ENCODE measurements at places on chromosomes 1 and 21.

DNA sequence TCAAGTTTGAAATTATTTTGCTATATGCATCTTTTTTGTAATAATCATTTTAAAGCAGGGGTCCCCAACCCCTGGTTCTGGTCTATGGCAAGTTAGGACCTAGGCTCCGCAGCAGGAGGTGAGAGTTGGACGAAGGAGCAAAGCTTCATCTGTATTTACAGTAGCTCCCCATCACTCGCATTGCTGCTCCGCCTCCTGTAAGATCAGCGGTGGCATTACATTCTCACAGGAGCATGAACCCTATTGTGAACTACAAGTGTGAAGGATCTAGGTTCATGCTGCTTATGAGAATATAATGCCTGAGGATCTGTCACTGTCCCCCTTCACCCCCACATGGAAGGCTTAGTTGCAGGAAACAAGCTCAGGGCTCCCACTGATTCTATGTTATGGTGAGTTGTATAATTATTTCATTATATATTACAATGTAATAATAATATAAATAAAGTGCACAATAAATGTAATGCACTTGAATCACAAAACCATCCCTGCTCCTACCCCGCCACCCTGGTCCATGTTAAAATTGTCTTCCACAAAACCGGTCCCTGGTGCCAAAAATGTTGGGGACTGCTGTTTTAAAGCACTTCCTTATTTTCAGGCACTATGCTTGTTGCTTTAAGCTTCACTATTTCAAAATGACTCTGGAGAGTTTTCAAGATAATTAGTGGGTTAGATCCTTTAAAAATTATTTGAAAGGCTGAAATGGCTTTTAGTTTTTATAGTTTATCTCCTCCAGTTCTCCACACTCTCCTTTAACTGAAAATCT, 74.8 kb downstream of the PLA2G4A start:
- DNase-seq, result no peak

DNA sequence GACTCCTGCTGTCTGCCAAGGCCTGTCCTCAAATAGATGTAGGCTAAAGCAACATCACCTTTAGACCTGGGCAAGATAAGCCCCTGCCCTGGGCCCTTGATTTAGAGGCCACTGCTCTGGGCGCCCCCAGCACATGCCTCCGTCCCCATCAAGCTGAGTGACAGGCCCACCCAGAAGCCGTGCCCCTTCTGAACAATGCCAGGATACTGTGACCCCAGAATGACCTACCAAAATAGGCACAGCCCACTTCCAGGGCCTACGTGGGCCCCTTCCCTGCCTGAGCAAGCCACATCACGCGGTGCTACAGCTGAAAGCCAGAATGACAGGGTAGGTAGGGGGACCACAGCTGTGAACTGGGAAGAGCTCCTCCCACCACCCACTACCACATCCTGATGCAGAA, 24.7 kb upstream of the BECN2 start:
- no peak for DNase-seq

DNA sequence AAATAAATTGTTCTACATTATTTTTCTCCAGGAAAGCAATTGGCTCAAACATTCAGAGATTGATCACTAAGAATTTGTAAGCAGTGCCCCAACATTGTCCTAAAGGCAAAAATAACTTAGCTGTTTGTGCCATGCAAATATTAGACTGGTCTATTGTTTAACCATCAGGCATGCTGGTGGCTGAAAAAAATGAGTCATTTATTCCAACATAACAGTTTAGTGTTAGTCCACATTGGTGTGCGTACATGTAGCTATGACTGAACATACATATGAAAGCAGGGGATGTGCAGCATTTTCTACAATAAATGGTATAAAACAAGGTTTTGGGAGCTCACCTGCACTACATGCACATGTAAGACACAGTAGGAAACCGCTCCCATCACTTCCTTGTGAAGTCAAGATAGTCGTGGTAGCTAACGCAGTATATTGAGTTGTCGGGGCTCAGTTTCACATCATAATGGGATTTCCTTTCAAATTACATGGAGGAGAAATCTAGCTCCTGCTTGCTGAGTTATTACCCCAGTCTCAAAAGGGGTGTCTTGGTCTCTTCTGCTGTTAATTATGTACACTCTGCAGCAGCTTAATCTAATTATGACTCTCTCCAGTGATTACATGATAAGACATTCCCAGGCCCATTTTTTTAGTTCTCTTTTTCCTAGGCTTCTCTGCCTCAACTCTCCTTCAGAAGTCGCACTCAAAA, 199.4 kb downstream of the LYPLAL1 start:
- no peak for DNase-seq

DNA sequence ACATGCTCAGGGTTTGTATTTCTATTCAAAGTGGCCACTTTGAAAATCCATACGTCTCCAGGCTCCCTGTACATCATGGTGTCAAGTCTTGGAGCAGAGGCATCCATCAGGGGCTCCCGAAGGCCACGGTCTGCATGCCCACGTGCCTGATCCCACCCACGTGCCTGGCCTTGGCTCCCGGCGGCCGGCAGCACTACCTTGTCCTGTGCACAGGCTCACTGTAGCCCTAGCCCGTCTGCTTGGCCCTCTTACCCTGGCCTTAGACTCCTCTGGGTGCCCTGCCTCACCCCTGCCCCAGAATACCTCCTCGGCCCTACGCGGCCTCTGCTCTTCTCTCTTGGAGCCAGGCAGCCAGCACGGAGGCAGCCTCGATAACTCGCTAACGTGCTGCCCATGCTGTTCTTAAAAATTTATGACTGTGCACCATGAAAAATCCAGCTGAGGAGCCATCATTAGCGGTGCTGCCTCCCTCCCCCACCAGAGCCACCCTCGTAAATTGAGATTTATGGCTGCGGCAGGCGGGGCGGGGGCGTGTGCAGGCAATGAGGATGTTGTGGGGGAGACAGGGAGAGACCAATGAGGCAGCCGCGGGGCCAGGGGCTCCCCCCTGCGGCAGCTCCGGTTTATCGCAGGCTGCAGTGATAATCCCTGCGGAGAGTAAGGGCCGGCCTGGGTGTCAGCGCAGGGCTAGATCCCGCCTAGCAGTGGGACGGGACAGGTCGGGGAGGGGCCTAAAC, 24.6 kb downstream of the DMAP1 start:
- DNase-seq, result peak; percentile 27

DNA sequence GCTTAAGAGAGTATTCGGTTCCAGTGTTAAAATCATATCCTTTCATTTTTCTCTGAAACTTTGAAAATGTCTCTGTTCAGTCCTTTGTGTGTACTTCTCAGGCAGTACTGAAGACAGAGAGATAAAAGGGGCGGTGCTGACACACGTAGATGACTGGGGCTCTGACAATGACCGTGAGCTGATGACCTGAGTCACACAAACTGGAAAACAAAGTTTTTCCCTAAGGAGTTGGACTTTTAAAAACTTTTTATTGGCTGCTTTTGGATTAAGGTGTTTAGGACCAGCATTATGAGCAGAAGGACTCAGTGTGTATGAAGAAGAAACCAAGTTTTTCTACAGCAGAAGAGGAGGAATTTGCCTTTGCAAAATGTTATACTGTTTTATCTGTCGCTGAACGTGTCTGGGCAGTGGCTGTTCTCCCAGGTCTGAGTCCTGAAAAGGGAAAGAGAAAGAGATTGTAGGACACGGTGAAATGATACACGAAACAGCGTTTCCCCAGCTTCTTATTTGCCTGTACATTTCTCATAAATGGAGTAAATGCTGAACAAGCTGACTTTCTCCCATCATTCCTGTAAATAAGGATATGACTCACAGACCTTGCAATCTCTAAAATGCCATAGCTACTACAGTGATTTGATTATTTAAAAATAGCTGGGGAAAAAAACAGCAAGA, 51.5 kb downstream of the MAP3K7CL start:
- DNase-seq, result no peak

- DNase-seq, result no peak
Measured at GRCh38 chr1:69688193-69688592, 120.5 kb downstream of the LRRC7 start.

- peak; percentile 27 for DNase-seq
Measured at GRCh38 chr1:110872745-110873720, at the start of gene CD53. Gene CD53, plus strand, starts transcription at chr1:110873148. Its CDS starts 18,261 bp downstream, at chr1:110891409.

DNA sequence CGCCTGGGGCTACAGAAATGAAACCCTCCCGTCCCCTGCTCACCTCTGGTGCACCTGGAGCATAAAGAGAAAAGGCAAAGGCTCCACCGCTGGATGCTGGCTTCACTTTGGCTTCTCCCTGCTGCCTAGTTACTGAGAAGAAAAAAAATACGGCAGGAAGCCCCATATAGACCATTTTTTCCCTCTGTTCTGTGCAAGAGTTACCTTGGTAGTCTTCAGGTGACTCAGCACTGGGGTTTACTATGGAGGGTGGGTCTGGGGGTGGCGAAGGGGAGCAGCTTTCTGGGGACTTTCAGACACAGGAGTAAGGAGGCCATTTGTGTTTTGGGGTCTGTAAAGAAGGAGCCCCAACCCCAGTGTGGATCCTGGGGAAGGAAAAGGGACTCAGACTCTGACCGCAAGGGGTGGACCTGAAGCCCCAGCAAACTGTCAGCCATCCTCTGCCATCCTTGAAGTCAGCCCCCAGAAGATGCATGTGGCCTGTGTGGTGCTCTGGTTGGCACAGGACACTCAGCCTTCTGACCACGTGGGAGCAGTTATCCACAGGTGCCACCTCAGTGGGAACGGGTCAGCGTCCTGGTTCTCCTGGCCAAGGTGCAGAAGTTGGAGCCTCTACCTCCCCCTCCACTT, 25.9 kb upstream of the EPS8L3 start:
- no peak for DNase-seq

- no peak for DNase-seq
Measured at GRCh38 chr1:100485855-100486258, 52.1 kb upstream of the GPR88 start.

DNA sequence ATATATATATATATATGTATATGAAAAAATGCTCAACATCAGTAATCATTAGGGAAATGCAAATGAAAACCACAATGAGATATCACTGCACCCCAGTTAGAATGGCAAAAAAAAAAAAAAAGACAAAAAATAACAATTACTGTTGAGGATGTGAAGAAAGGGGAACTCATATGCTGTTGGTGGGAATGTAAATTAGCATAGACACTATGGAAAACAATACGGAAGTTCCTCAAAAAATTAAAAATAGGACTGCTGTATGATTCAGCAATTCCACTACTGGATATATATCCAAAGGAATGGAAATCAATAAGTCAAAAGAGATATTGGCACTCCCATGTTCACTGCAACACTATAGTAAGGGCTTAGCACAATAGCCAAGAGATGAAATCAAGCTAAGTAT, 41.5 kb upstream of the CTBS start:
- no peak for DNase-seq

DNA sequence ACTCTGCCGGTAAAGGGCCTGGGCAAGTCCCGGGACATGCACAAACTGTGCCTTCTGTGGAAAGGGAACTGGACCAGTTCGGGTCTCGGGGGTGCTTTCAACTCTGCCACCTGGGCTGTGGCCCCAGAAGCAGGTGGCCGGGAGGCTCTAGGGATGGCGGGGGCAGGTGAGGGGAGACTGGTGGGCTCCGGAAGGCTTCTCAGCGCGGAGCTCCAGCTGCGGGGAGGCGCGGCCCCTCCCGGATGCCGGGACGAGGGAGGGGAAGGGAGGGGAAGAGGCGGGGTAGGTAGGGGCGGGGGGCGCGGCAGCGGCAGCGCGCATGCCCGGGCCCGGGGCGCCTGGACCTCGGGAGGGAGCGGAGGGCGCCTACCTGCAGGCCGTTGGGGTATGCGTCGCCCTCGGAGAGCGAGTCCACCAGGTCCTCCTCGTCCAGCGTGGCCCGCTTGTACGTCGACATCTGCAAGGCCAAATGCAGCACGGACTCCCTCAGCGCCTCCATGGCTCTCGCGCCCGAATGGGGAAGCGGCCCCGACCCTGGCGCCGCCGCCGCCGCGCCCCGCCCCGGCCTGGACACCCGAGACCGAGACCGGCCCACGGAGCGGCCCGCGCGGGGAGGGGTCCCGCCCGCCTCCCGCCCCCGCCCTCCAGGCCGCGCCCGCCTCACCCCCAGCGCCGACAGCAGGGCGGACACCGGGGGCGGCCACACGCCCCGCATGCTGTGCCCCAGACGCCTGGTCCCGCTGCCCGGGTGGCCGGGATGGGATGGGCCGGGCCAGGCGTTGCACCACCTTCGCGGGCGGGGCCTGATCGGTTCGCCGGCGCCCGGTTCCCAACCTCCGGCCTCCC, at the start of gene ECE1:
TSS of gene ECE1 (minus strand) at position 764 of the 846 bp plus-strand sequence. CDS start at position 715, 49 bp downstream.
- DNase-seq, result peak; percentile 42

GRCh38 chr1:222384531-222384930, 163.4 kb downstream of the HHIPL2 start:
- DNase-seq, result no peak

DNA sequence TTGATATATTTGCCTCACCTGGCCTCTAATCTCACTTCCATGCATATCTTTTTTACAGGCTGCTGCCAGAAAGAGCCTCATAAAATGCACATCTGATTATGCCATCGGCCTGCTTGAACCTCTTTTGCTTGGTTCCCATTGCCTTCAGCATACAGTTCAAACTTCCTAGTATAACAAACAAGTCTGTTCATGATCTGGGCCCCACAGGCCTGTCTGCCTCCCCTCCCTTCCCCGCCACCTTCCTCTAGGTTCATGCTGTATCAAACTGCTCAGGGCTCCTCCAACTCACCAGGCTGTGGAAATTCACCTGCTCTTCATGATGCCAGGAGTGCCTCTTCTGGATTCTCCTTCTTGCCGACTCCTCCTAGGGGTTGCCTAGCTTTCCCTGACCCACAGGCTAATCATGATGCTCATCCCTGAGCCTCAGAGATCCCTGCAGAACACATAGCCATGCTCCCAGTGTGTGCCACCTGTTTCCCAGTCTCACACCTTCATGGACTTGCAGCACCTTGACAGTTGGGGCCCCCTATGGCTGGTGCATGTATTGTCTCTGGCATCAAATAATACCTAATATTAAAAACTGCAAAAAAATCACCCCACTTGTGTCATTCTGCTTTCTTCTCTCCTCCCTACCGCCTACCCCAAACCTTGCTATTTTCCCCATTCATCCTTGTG, 33.7 kb upstream of the CD2 start:
- no peak for DNase-seq

DNA sequence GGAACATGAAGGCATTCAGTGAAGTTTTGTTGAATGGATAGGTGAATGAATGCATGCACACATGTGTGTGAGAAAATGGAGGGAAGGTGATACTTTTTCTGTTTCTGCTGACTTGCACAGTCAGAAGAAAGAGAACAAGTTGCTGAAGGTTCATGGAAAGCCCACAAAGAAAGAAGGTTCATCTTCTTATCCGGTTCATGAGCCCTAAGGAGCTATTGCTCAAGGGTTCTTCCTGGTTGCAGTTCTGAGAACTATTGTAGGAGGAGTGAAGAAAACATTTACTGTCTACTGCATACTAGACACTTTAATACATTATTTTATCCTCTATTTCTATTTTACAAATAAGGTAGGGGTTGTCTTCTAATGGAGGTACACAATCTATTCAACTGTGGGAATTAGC, 13.4 kb upstream of the NIBAN1 start:
- DNase-seq, result no peak

- DNase-seq, result no peak
Measured at GRCh38 chr1:89547563-89548116, 23.0 kb downstream of the LRRC8B start.

All from CD4-positive, alpha-beta T cell (primary cell).